ENCODE measurements at places on chromosomes 5 and 9.

- no peak for DNase-seq
Observed at GRCh38 chr9:81625969-81626368, 63.4 kb downstream of the TLE1 start.

DNA sequence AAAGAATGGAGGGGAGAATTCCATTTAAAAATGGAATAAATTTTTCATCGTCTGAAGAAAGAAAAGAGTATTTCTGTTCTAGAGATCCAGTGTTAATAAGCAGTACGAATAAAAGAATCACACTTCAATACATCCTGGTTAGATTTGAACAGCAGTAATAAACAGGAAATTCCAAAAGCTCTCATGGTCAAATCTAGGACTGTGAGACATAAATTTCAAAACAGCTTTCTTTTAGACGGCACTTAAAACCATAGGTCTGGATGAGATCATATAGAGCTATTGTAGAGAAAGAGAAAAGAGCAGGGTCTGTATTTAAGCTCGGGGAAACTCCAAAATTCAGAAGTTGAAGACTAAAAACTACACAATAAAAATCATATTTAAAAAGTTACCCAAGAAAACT is 1006.9 kb upstream of the CTNND2 start:
- DNase-seq, result no peak

DNA sequence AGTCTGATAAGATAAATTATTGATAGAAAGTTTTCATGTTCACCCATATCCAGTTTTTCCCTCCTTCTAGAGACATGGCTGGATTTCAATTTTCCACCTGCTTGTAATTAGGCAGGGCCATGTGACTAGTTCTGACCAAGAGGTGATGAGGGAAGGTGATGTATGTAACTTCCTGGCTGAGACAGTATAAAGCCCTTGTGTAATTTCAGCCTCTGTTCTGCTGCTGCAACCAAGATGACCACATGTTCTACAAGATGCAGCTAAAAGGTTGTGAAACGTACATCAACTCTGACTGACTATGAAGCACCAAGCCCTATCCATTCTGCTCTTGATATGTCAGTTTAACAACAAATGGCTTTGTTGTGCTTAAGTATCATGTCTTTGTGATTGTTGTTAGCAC is 376.5 kb upstream of the DAB2 start:
- DNase-seq, result no peak

DNA sequence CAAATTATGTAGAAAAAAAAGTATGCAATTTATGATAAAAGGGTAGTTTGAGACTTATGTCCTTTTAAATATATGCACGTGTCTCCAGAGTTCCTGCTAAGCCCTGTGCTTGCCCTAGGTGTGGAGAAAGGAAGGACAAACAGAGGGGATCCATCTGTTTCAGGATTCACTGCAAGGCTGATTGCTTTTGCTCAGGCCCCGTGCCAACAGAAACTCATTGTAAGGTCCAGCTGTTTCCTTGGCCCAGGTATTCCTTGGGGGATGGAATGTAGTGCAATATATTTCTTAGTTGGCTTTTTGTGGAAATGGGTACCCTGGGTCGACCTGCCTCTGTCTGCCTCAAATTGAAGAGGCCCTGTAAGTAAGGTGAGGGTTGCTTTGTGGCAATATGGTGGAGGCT is 268.6 kb upstream of the CLINT1 start:
- DNase-seq, result no peak

- DNase-seq, result no peak
Observed at GRCh38 chr5:159133041-159133741, 33.5 kb upstream of the EBF1 start.

- DNase-seq, result no peak
Observed at GRCh38 chr5:163696579-163696887, 191.1 kb downstream of the MAT2B start.

GRCh38 chr9:86614871-86615849 is 260.9 kb upstream of the TUT7 start:
- DNase-seq, result no peak

DNA sequence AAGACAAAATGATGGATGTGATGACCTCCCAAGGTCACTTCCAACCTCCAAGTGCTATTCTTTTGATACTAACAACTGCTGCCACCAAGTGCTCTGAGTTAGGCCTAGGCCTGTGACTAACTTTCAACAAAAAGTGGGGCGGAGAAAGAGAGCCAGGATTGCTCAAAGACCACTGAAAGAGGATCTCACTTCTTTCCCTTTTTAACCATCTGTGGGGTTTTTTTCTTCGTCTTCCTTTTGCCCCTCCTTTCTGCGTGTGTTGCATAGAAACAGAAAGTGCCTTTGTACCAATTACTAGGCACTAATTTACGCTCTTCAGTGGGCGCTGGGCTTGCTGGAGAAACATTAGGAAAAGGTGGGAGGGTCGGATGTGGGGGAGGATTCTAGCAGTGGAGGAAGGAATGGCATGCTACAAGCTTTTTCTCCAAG is 8.0 kb downstream of the KLF9 start:
- no peak for DNase-seq

- no peak for DNase-seq
Observed at GRCh38 chr5:54103871-54104270, 206.5 kb downstream of the ARL15 start.

DNA sequence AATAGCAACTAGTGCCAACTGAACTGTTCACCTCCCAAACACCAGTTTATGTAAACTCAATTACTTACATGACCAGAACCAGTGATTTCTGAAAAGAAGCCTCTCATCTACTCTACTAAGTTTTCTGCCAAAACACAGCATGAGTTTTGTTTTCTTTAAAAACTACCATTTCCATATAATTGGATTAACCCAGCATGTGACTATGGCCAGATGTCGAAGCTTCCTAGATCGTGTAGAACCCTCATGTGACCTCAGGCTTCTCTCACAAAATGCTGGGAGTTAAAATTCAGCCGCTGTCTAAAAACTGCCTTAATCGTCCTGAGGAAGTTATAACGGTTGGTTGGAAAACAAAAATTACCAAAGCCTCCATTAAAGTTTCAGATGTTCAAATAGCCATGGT is 303.5 kb downstream of the IRX1 start:
- DNase-seq, result no peak

DNA sequence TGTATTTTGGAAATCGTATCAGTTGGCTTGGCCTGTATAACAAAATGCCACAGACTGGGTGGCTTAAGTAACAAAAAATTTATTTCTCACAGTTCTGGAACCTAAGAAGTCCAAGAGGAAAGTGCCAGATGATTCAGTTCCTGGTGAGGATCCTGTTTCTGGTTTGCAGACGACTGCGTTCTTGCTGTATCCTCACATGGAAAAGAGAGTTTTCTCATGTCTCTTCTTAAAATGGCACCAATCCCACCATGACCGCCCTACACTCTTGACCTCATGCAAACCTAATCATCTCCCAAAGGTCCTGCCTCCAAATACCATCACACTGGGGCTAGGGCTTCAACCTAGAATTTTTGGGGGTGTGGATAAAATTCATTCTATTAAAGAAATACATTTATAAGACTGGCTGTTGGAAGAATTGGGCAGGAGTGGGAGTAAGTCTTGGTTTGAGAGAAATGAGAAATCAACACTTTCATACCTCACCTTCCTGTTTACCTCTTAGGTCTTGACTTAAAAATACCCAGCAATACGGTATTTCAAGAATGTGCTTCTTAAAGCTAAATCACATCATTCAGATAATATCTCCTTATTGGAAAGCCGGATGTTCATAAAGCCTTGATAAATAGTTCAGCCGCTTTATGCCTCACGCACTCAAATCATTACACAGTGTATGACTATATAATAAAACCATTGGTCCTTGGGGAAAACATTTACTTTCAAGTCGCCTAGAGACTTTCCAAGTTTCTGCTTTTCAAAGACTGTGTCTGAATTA is 28.7 kb downstream of the PTTG1 start:
- DNase-seq, result no peak

DNA sequence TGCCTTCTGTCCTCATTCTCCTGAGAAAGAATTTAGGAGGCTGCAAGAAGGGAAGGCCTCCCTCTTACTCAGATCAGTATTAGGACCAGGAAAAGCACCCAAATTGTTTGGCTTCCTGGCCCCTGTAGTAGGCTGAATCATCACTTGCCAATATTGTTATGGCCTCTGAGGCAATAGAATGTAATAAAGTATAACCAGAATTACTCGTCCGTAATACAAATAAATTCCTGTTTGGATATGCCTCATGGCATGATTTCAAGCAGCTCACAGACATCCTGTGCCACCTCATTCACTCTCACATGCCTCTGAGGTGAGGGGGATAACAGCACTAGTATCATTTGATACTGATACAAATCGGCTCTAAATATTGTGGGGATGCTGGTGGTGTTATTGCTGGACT is 427.3 kb downstream of the ISL1 start:
- DNase-seq, result no peak

DNA sequence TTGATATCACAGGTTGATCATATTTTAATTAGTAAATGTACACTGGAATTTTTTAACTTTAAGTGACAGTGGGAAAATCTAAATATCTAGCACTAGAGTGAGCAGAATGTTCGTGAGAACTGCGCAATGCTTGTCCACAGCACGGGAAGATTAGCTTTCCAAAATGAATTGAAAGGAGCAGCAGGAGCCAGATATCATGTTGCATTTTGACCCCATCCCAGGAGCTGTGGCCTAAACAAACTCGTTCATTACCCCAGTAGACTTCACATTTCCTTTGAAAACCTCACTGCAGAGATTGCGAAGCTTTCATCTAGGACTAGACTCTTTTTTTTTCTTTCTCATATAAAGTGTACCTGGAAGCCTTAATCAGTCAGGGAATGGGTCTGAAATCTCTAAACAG is 525.8 kb downstream of the CTNND2 start:
- no peak for DNase-seq

GRCh38 chr5:112551419-112552032 is 132.4 kb upstream of the EPB41L4A start:
- DNase-seq, result no peak

DNA sequence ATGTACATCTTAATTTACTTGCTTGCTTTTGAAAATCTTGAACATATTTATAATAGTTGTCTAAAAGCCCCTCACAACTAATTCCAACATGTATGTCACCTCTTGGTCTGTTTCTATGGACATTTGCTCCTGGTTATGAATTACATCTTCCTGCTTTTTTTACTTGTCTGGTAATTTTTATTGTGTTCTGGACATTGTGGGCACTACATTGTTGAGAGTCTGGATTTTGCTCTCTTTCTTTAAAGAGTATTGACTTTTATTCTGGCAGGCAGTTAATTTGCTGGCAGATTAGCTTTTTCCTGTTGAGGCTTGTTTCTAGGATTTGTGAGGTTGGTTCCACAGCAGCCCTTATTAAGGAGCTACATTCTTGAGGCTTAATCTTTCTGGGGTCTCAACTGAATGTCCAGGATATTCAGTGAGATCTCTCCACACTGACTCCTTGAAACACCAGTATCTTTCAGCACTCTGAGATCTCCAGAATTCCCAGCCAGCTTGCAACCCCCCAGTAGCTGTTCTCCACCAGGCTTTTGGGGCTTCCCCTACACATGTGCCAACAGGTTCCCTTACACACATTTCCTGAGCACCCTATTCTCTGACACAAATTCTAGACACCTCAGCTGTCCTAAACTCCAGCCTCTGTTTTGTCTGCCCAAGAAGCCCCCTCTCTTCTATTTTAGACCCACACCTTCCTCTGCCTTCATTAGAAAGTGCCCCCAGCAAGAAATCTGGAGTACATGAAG is 27.4 kb downstream of the KIAA1191 start:
- no peak for DNase-seq

GRCh38 chr5:145203193-145203592 is 631.9 kb downstream of the PRELID2 start:
- DNase-seq, result no peak

DNA sequence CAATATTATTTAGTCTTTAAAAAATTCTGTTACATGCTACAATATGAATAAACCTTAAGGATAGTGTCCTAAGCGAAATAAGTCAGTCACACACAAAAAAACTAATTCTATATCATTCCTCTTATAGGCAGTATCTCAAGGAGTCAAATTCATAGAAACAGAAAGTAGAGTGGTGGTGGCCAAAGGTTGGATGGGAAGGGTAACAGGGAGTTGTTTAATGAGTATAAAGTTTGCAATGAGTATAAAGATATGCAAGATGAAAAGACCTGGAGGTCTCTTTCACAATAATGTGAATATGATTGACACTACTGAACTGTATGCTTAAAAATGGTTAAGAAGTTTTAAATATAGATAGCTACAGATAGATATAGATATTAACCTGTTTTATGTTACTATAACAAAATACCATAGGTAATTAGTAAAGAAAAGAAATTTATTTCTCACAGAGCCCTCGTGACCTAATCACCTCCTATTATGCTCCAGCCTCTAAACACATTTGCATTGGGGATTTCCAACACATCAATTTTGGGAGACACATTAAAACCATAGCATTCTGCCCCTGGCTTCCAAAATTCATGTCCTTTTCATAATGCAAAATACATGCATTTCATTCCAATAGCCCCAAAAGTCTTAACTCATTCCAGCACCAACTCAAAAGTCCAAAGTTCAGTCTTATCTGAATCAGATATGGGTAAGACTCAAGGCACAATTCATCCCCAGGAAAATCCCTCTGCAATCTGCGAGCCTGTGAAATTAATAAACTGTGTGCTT is 93.6 kb downstream of the ATPSCKMT start:
- no peak for DNase-seq

GRCh38 chr5:173629628-173630027 is 13.2 kb upstream of the BOD1 start:
- no peak for DNase-seq

GRCh38 chr9:10806868-10807267 is 194.1 kb upstream of the PTPRD start:
- no peak for DNase-seq

DNA sequence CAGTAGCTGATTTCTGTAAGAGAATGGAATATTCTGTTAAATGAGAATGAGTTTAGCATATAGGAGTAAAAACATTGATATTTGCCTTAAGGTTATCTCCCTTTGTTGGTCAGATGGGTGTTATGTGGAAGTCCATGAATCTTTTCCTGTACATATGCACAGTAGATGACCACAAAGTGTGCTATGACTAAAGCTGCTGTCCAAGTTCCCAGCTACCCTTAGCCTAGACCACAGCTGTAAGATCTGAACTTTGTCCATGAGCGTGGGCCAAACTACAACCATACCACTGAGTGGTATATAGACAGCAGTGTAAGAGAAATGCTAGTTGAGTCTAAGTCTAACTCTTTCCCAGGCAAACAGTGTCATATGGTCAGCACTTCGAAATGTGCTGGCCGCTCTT is 48.8 kb downstream of the CD180 start:
- no peak for DNase-seq

DNA sequence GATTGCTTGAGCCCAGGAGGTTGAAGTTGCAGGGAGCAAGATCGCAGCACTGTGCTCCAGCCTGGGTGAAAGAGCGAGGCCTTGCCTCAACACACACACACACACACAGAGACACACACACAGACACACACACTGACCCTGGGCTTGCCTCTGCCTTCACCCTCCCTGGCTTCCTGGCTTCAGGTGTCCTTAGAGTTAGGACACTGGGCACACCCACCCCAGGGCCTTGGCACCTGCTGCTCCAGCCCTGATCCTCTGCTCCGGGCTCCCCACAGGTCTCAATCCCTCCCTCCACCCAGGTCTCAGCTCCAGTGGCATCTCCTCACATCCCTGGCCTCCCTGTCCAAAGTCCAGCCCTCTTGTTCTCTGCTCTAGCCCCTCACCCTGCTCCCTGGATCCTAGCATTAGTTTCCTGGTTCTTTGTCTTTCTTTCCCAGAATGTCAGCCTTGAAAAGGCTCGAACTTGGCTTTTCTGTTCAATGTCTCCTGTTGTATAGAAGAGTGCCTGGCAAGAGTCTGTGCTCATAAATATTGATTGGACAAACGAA is 212.9 kb downstream of the C9orf50 start:
- no peak for DNase-seq

GRCh38 chr5:57825031-57825686 is 342.5 kb upstream of the ACTBL2 start:
- DNase-seq, result no peak

GRCh38 chr9:137188490-137189296 is at the start of the genes ANAPC2 and SSNA1:
Gene ANAPC2, minus strand, starts transcription at chr9:137188560. Its CDS starts 28 bp downstream, at chr9:137188532.
Gene SSNA1, plus strand, starts transcription at chr9:137188676. Its CDS starts 51 bp downstream, at chr9:137188727.
- DNase-seq, result peak; percentile 89

Data from stimulated activated CD8-positive, alpha-beta memory T cell treated with anti-CD3 and anti-CD28 coated beads, Interleukin-2, amount 100 ng/mL, for 1 hour (primary cell).